Amniotic stem cell (primary cell): ENCODE measurements at places on chromosomes 16 and 17.

GRCh38 chr16:22329199-22329695 lies 32.0 kb downstream of the POLR3E start:
- no peak for DNase-seq

GRCh38 chr17:43861960-43862359 lies 15.0 kb downstream of the CD300LG start:
- DNase-seq, result no peak

GRCh38 chr16:86338403-86339115 lies 171.8 kb upstream of the FOXF1 start:
- DNase-seq, result no peak

GRCh38 chr17:43403846-43404245 lies 5.1 kb downstream of the ARL4D start:
- DNase-seq, result no peak

- no peak for DNase-seq
Measured at GRCh38 chr16:28001184-28001583, 62.3 kb downstream of the GSG1L start.

DNA sequence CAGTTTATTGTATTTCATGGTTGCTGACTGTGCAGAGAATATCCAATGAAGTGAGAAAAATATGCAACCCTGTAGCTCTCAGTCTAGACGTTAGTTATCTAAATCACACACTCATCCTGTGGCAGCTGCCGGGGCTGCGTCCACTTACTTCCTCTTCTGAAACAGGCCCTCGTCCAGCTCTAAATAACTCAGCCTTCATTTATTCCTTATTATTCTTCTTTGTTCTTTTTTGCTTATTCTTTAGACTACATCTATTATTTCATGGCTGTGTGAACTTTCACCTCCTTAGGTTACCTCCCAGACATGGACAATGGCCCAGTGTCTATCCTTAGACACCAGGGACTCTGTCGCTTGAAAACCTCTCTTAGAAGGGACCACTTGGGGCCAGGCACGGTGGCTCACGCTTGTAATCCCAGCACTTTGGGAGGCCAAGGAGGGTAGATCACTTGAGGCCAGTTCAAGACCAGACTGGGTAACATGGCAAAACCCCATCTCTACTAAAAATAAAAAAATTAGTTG lies 3.4 kb upstream of the THUMPD1 start:
- no peak for DNase-seq

GRCh38 chr16:10923650-10924214 lies 18.5 kb downstream of the DEXI start:
- no peak for DNase-seq

DNA sequence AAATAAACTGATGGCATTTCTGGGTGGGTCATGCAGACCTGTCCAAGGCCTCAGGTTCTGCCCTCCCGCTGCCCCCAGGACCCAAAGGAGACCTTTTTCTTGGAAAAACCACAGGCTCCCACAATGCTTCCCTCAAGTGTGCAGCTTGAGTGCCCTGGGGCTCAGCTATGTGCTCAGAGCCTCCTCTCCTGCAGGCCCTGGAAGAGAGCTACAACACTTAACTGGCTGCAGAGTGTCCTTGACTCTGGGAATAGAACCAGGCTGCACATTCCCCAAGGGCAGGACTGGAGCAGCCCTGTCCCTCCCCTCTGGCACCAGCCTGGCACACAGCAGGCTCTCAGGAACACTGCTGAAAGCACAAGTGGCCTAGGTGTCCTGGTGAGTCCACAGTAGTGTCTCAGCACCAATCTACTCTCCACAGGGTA lies 4.8 kb upstream of the SREBF1 start:
- DNase-seq, result no peak

DNA sequence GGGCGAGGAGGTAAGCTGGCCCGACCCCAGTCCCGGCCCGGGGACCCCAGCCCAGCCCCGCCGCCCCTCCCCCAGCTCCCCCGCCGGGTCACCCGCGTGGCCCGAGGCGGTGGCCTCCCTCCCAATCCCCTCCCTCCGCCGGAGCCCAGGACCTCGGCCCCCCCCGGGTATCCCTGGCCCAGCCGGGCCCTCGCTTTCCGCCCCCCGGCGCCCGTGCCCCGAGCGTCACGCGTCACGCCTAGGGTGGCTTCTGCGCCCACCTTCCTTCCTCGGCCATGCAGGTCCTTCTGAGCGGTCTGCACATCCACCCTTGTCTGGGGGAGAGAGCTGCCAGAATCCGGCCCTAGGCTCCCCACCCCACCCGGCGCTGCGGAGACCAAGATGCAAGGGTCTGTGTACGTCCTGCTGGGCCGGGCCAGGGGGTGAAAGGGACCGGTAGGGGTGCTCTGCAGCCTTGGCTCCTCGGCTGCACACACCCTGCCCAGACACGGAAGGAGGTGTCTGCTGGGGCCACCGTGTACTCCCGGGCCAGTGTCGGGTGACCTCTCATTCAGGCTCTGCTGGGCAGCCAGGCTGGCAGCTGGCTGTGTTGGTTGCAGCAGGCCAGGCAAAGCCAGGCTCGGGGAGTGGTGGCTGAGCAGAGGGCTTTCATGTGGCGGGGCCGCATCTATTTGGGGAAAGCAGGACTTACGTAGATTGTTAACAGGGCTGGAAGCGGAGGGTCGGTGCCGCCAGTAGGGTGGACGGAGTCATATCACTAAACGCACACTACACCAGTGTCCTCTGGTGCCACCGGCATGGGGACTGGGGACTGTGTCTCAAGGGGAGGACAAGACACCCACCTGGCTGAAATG lies 754 bp downstream of the RAB11FIP4 start:
- no peak for DNase-seq

GRCh38 chr16:88739139-88739976 lies 33.1 kb downstream of the CTU2 start:
- DNase-seq, result no peak

DNA sequence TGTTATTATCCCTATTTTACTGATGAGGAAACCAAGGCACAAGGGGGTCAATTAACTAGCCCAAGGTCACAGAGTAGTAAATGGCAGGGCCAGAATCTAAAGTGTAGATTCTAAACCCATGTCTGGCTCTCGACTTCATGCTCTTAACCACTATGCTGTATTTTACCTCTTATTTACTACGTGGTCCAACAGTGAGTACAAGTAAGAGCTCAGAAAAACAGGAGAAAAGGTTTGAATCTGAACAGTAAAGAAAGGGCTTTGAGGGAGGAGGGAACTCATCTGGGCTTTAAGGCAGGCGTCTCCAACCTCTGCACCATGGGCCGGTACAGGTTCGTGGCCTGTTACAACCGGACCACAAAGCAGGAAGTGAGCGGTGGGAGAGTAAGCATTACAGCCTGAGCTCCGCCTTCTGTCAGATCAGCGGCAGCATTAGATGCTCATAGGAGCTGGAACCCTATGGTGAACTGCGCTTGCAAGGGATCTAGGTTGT lies 62.9 kb downstream of the SMURF2 start:
- DNase-seq, result no peak

DNA sequence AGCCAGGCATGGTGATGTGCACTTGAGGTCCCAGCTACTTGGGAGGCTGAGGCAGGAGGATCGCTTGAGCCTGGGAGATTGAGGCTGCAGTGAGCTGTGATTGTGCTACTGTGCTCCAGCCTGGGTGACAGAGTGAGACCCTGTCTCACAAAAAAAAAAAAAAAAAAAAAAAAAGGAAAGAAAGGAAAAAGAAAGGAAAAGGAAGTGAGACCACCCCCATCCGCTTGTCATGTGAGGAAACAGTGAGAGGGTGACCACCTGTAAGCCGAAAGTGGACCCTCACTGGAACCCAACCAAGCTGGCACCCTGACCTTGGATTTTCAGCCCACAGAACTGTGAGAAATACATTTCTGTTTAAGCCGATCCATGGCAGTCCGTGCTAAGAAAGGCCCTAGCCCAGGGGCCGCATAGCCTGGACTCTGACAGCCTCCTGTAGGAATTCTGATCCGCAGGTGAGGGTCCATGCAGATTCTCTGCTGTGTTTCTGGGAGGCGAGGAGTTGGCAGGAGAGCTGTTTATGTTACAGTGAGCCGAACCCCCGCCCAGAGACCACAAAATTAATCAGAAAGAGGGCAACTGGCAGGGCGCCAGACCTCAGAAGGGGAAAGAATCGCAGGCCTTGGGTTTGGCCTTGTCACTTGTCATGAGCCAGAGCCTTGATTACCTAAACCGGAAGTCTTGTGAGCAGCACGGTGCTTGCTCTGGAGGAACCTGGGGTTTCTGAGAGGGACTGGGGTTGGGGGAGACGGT lies 945 bp downstream of the SGSH start:
- peak; percentile 49 for DNase-seq

DNA sequence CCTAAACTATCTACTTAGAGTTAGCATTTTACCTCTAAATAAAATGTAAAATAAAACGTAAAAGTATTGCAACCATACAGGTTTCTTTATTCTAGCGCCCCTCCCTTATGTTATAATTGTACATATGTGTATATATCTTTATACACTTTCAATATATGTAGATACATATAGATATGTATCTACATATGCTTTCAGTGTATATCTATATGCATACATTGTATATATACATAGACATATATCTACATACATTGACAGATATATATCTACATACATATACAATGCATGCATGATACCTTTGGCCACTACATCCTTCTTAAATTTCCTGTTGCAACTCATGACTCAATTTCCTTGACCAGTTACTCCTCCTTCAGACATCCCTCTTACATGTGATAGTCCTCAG lies 16.7 kb downstream of the BPTF start:
- no peak for DNase-seq

GRCh38 chr16:75343941-75344340 lies 89.4 kb downstream of the CFDP1 start:
- no peak for DNase-seq

GRCh38 chr16:67104845-67105244 lies 4.9 kb upstream of the PHAF1 start:
- DNase-seq, result no peak

GRCh38 chr17:17898673-17899072 lies 61.9 kb upstream of the SREBF1 start:
- no peak for DNase-seq

- no peak for DNase-seq
Measured at GRCh38 chr16:22217890-22218730, 12.0 kb downstream of the EEF2K start.

DNA sequence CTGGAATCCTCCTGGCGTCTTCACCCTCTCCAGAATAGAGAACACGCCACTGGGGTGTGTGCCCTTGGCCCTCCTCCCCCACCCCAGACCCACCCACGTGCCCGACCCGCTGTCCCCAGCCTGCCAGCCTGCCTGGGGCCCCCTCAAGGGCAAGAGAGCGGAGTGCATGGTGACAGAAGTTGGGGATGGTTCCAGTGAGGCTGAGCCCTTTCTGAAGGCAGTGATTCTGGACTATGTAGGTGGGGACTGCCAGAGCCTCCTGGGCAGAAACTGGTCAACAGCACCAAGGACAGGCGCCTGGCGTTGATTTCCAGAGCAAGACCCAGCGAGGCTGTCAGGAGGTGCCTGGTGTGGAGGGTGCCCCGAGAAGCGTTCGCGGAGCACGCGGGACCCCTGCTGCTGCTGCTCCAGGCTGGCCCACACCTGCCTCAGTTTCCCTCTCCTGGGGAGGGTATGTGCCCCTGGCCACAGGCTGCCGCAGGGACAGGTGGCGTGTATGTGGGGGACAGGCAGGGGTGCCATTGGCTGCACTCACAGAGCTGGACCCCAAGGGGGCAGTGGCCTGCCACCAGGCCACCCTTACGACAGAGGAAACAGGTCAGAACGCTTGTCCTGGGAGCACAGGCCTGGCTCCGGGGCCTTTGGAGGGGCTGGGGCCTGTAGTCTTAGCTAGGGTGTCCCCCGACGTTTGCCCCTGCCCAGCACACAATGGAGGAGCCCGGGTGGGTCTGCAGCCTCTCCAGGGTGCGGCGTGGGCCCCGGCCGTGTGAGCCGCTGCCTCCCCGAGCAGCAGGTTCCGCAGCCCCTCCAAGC lies 1.2 kb downstream of the SSTR5 start:
- no peak for DNase-seq

GRCh38 chr17:79983456-79983855 lies 52.2 kb downstream of the TBC1D16 start:
- no peak for DNase-seq

- no peak for DNase-seq
Measured at GRCh38 chr17:72362376-72363088, 241.7 kb downstream of the SOX9 start.

DNA sequence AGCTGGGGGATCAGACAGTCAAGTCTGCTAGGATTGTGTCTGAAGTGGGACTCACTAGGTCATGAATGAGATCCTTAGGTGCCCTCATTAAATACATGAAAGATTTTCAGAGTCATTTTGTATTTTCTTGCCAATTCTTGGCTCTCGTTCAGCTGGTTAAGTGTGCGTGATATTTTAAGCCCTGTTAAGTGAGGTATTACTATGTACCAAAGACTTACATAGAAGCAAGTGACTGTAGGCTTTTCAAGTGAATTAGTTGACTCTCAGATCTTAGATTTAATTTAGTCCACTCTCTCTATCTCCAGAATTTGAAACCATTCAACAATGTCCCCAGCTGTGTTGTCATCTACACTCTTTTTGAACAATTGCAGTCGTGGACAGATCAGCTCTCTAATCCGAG lies 219.4 kb downstream of the FOXL1 start:
- no peak for DNase-seq

DNA sequence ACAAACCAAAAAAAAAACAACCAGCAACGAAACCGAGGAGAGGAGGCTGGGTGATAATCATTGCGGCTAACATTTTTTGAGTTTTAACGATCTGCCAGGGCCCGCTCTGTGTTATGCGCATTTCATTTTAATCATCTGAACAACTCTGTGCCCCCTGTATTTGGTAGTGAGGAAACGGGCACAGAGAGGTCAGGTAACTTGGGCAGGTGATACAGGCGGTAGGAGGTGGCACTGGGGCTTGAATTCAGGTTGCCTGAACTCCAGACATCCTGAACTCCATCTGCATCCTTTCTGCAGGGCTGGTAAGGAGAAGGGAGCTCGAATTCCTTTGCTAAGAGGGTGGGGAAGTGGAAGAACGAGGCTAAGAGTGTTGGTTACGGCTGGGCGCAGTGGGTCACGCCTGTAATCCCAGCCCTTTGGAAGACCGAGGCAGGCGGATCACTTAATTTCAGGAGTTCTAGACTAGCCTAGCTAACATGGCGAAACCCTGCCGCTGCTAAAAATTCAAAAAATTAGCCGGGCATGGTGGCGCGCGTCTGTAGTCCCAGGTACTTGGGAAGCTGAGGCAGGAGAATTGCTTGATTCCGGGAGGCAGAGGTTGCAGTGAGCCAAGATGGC lies 1.1 kb downstream of the CLUAP1 start:
- no peak for DNase-seq

DNA sequence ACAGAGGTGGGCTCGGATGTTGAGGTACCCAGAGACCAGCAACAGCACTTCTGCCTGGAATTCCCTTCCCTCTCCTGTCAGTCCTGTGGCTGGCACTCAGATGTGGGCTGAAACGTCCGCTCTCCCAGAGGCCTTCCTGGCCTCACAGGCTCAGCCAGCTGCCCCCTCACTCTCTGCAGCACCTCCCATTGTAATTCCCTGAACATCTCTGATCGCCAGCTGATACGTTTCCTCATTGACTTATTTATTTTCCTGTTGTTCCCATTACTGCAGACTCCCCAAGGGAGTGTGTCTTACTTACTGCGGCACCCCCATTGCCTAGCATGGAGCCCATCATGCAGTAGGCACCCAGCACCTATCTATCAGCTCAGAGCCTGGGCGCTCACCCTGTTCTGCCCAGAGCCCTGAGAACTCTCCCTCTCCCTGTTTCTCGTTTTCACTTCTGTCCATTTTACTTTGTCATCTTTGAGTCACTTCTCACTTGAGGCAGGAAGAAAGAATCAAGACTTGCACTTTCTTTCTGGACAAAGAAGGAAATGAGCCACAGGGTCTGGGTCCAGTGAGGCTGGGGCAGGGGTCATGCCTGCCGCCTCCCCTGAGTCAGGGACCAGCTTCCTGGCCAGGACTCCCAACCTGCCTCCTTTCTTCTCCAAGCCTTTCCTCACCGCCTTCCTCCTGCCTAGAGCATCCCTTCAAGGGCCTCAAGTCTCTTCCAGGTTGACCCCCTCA lies 10.2 kb downstream of the CDH5 start:
- no peak for DNase-seq

- no peak for DNase-seq
Measured at GRCh38 chr16:87435372-87436224, 43.5 kb downstream of the MAP1LC3B start.
